ENCODE measurements at places on chromosomes 4 and X. TPM values are rescaled to one million over a fixed set of nuclear protein-coding genes. Genes with fewer than 3 reads are reported as not detected.

The PLXNA3 gene
- 16.8 TPM for total RNA-seq

The P2RY8 gene
- total RNA-seq: not detected

The MSANTD1 gene
- total RNA-seq: 0.64 TPM

The SLC39A8 gene
- 38.4 TPM for total RNA-seq

The SSX3 gene
- not detected for total RNA-seq

The PHKA1 gene
- 8.6 TPM for total RNA-seq

The PAGE2B gene
- not detected for total RNA-seq
